Activated B cell treated with CpG ODN at 0.5 μM for 24 hours (primary cell): ENCODE measurements at places on chromosomes 2 and 18. TPM values are rescaled to one million over a fixed set of nuclear protein-coding genes. Genes with fewer than 3 reads are reported as not detected.

HOXD10 gene
- not detected in 2 replicates for total RNA-seq

CACNB4 gene
- total RNA-seq, result 0.73 and 0.86 TPM in 2 replicates

GRCh38 chr18:34224423-34225217 is at the start of gene NOL4:
Gene NOL4, minus strand, starts transcription at chr18:34224913. Its CDS starts 1,660 bp downstream, at chr18:34223253.
- H3K27ac ChIP-seq, result no peak within 1 kb of the TSS
- DNase-seq, result no peak
- no peak within 1 kb of the TSS for H3K4me3 ChIP-seq
- peaks cover 44% of the 10 kb centered on the region for H3K27me3 ChIP-seq

DNA sequence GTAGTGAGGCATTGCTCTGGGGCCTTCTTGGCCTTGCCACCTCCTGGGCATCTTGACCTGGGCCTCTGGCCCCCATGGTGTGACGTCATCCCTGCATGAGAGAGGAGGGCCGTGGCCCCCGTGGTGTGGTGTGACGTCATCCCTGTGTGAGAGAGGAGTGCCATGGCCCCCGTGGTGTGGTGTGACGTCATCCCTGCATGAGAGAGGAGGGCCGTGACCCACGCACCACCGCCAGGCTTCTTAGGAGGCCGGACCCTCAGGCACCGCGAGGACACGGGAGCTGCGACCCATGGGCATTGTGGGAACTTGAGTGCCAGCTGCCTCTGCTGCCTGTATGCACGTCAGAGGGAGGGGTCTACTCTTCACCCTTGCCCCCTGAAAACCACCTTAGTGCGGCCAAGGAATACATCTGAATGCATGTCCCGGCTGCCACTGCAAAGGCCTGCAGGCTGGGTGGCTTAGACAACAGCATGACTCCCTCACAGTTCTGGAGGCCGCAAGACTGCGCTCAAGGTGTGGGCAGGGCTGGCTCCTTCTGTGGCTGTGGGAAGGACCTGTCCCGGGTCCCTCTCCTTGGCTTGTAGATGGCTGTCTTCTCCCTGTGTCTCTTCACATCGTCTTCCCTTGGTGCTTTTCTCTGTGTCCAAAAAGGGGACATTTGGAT is 20.8 kb upstream of the OTOS start:
- H3K4me3 ChIP-seq, result no peak overlapping the region
- H3K27me3 ChIP-seq, result no peaks in the 10 kb centered on the region
- no peaks in the 10 kb centered on the region for H3K4me1 ChIP-seq
- DNase-seq, result no peak
- no peak overlapping the region for H3K27ac ChIP-seq
- H3K36me3 ChIP-seq, result no peaks in the 10 kb centered on the region

- H3K36me3 ChIP-seq, result peaks cover 7% of the 10 kb centered on the region
- DNase-seq, result no peak
- H3K27me3 ChIP-seq, result no peaks in the 10 kb centered on the region
- no peak overlapping the region for H3K4me3 ChIP-seq
Observed at GRCh38 chr2:96135621-96136020, 2.7 kb downstream of the ASTL start.
